Stimulated activated CD8-positive, alpha-beta memory T cell treated with anti-CD3 and anti-CD28 coated beads, Interleukin-4, amount 100 ng/mL, for 48 hours (primary cell): ENCODE measurements at places on chromosomes 13 and 19.

GRCh38 chr13:111625526-111626315 lies 305.3 kb downstream of the TEX29 start:
- no peak for DNase-seq

GRCh38 chr19:16518483-16519229 lies 22.5 kb downstream of the C19orf44 start:
- no peak for DNase-seq

- DNase-seq = no peak
These were observed 89.8 kb downstream of the KDM4B start for GRCh38 chr19:5058521-5059212.

DNA sequence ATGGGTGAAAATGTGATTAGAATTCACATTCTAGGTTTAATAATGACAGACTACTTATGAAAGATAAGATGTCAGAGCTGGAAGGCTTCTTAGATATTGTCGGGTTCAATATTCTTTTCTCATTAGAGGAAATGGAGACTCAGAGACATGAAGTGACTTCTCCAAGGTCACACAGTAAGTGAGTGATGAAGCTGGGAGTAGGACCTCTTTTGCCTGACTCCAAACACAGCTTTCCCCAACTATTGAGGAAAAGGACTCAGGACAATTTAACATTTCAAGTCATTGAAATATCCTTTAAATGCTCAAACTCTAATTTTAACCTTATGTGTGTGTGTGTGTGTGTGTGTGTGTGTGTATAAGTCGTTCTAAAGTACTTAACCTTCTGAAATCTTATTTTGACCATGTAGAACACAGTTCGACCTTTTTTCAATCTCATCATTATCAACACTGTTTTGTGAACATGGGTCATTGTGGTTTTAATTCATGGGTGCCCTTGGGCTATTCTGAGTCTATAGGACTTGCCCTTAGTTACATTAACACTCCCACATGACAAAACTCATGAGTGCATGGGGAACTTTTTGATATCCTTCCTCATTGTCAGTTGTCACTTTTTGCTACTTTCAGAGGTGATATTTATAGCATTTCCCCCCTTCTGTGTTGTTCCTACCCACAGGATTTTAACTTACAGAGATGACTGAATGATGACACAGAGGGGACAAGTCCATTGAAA lies 53.0 kb downstream of the LRCH1 start:
- DNase-seq = no peak

GRCh38 chr19:13024126-13024950 lies 29.1 kb downstream of the NFIX start:
- DNase-seq = no peak
